ENCODE measurements at places on chromosomes 2 and 18. TPM values are rescaled to one million over a fixed set of nuclear protein-coding genes. Genes with fewer than 3 reads are reported as not detected.

Gene KIF1A
- 1.4 TPM for total RNA-seq

Gene UNC80
- total RNA-seq = not detected

Gene HOXD11
- total RNA-seq = 5.5 TPM

Gene REG3A
- total RNA-seq = not detected

Gene CSRNP3
- total RNA-seq = 0.01 TPM

Gene SLC5A7
- total RNA-seq = not detected

Gene CAPN13
- total RNA-seq = not detected

Gene TEX44
- total RNA-seq = not detected

Gene TEKT4
- total RNA-seq = not detected

Gene SMPD4
- total RNA-seq = 76.0 TPM

Gene RAB31
- total RNA-seq = 21.7 TPM

Gene LIPG
- total RNA-seq = 0.34 TPM

Gene SERPINE2
- 145 TPM for total RNA-seq

Gene PRKAG3
- total RNA-seq = not detected

Gene TUBA3E
- 4.6 TPM for total RNA-seq

Gene CCDC141
- not detected for total RNA-seq

Gene IL37
- not detected for total RNA-seq

Gene DNAJC10
- 77.5 TPM for total RNA-seq

Gene ACADL
- total RNA-seq = 0.14 TPM

Gene BABAM2
- 47.3 TPM for total RNA-seq

Gene B3GNT7
- 2.3 TPM for total RNA-seq

Gene TEX261
- total RNA-seq = 84.3 TPM

Gene FOXI3
- total RNA-seq = 0.05 TPM

Gene HTR2B
- 0.06 TPM for total RNA-seq

Gene KCNG2
- 0.07 TPM for total RNA-seq

Gene UGT1A4
- total RNA-seq = 0.07 TPM

Gene CEP68
- 11.5 TPM for total RNA-seq

Gene CRYGC
- not detected for total RNA-seq

Gene MAP3K19
- not detected for total RNA-seq

Gene ADRA2B
- total RNA-seq = 0.06 TPM

Gene DARS1
- 52.3 TPM for total RNA-seq

Gene PFN4
- total RNA-seq = 2.0 TPM

Gene MBOAT2
- 61.1 TPM for total RNA-seq

Gene POTEJ
- total RNA-seq = not detected

Gene LYPD6
- 0.08 TPM for total RNA-seq

Gene SERPINB2
- 0.07 TPM for total RNA-seq

Gene SERPINB13
- not detected for total RNA-seq

Gene ATP6V1B1
- total RNA-seq = 3.6 TPM

Gene KYNU
- total RNA-seq = 242 TPM
